Muscle of arm (tissue), 14 donors: ENCODE measurements at places on chromosomes 13 and 19. TPM values are rescaled to one million over a fixed set of nuclear protein-coding genes. Genes with fewer than 3 reads are reported as not detected.
A peak's percentile ranks its signal among the peaks of the same experiment; 100 is the strongest.

- DNase-seq, result peak; percentile 71
Observed at GRCh38 chr13:60922576-60923231, 492.9 kb downstream of the PCDH20 start.

DNA sequence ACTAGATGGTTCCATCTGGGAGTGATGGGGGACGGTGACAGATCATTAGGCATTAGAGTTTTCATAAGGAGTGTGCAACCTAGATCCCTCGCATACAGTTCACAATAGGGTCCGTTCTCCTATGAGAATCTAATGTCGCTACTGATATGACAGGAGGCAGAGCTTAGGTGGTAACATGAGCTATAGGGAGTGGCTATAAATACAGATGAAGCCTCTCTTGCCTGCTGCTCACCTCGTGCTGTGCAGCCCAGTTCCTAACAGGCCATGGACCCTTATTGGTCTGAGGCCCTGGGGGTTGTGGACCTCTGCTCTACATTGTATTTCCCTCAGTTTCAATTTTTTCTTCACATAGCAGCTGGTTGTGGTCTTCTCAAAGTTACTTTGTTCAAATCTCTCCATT is 56.5 kb downstream of the CDK8 start:
- DNase-seq, result no peak

DNA sequence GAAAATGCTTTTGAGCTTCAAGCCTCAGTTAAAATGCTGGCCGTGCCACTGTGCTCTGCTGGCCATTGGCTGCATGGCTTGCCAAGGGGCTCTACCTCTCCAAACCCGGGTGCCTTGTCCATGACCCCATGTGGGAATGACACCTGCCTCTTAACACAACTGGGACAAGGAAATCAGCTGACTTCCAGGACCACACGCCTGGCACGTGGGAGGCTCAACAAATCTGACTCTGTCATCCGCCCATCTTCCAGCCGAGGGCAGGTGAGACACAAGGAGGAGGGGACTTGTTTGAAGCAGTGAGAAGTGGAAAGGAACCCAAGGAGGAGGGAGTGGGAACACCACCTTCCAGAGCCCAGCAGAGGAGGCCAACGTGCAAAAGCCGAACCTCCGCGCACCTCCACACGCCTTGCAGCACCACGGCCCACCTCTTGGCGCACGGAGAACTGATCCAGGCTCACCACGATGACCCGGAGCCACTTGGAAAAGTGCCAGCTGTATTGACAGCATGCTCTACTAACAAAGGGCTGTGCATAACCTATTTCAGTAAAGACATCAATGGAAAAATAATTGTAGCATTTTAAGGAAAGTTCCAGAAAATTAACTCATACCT is 38.3 kb downstream of the COL4A1 start:
- no peak for DNase-seq

- DNase-seq, result no peak
Observed at GRCh38 chr13:34208336-34208735, 390.4 kb downstream of the RFC3 start.

GRCh38 chr13:85549819-85550218 is 249.4 kb downstream of the SLITRK6 start:
- DNase-seq, result no peak

DNA sequence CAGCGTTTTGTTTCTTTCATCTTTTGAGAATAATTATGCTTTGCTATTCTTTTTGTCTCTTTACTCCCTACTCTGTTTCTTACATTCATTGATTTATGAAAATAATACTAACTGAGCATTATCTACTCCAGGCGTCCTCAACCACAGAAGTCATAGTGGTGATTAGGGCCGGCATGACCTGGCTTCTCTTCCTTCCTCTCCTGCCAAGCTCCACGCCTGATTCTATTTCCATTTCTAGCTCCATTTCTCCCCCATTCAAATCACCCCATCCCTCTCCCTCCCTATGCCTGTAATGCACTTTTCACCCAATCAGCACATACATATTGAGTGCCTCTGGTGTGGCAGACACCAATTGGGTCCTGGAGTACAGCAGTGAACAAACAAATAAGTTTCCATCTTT is 183.2 kb upstream of the GPR12 start:
- DNase-seq, result no peak

GRCh38 chr19:38875656-38876395 is 2.2 kb downstream of the RINL start:
- DNase-seq, result no peak

DNA sequence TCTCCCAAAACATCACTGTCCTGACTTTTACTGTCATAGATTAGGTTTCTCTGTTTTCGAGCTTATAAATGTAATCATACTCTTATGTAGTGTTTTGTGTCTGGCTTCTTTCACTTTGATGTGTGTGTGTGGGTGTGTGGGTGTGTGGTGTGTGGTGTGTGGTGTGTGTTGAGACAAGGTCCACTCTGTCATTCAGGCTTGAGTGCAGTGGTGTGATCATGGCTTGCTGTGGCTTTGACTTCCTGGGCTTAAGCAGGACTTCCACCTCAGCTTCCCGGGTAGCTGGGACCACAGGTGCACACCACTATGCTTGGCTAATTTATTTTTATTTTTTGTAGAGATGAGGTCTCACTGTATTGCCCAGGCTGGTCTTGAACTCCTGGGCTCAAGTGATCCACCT is 59.6 kb downstream of the PDS5B start:
- DNase-seq, result no peak

DNA sequence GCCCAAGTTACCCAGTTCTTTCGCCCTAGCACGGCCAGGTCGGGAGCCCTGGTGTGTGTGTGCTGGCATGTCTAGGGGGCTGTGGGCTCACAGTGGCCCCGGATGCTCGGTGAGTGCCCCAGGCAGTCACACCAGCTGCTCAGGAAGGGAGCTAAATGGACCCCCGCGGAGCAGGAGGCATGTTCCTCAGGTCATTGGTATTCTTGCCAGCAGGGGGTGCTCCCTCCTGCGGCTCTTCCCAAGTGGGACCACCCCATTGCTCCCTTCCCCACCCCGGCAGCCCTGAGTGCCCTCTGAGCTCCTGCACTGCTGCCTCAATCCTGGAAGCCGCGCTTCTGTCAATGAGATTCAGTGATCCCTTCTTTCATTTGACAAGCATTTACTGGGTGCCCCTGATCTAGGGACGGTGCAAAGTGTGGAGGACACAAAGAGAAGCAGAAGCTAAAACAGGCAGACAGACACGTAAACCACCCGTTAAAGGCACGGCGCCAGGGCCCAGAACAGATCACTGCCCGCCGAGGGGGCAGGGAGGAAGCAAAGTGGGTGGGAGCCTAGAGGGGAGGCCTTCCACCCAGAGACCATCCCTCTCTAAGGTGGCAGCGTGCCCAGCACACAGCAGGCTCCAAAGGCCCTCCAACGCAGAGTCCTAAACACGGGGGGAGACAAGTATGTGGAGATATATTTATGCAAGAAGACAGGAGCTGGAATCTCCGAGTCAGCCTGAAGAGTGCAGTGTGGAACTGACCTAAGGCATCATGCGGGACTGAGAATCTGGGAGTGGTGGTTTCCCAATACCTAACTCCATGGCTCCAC is 5.2 kb upstream of the ADPRHL1 start:
- DNase-seq, result no peak

KPTN gene
- 7.5 TPM for polyA plus RNA-seq

ZNF100 gene
- 8.1 TPM for polyA plus RNA-seq

KLK1 gene
- polyA plus RNA-seq, result 3.8 TPM
